ENCODE measurements at places on chromosomes 6 and 20.
A peak's percentile ranks its signal among the peaks of the same experiment; 100 is the strongest.

- DNase-seq: no peak
These were observed 3.6 kb downstream of the GTSF1L start for GRCh38 chr20:43723186-43723585.

- DNase-seq: no peak
These were observed 372.7 kb downstream of the CBLN4 start for GRCh38 chr20:55632592-55632991.

GRCh38 chr6:1063671-1064355 lies 248.1 kb upstream of the FOXQ1 start:
- no peak for DNase-seq

GRCh38 chr6:128327890-128328289 lies 192.5 kb downstream of the PTPRK start:
- DNase-seq: no peak

- no peak for DNase-seq
These were observed 363.5 kb downstream of the BCKDHB start for GRCh38 chr6:80469977-80470376.

GRCh38 chr6:136553166-136553787 lies 3.1 kb upstream of the MAP7 start:
- DNase-seq: no peak

DNA sequence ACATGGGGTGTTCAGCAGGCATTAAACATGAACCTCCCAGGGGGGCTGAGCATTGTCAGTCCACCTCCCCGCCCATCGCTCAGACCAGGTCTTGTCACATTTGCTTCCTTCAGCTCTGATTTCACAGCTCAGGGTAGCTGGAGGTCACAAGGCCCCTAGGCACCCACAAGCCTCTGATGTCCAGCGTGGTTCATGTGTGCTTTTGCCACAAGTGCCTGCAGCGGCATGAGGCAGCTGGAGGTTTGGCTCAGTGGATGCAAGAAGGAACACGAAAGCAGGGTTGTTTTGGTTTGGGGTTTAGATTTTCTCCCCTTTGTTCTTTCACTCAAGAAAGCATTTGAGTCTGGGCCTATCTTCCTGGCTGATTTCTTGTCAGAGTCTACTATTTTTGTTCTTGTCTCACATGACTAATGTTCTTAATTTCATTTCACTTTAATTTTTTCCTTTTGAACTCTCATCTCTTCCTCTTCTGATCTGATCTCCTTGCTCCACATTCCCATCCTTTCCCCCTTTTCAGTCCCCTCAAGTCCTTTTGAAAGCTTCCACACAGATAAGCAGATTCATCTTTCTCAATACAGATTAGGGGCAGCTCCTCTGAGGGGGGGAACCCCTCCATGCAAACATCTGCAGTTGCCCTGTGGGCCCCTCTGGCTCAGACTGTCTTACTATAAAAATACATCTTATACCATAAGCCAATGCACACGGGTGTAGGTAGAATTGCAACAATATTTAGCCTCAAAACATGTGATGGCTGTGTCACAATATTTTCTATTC lies 68.1 kb upstream of the CEP85L start:
- DNase-seq: peak; percentile 25

GRCh38 chr6:8193541-8193940 lies 91.2 kb upstream of the EEF1E1 start:
- DNase-seq: no peak

GRCh38 chr6:123343836-123344235 lies 292.9 kb downstream of the TRDN start:
- no peak for DNase-seq

DNA sequence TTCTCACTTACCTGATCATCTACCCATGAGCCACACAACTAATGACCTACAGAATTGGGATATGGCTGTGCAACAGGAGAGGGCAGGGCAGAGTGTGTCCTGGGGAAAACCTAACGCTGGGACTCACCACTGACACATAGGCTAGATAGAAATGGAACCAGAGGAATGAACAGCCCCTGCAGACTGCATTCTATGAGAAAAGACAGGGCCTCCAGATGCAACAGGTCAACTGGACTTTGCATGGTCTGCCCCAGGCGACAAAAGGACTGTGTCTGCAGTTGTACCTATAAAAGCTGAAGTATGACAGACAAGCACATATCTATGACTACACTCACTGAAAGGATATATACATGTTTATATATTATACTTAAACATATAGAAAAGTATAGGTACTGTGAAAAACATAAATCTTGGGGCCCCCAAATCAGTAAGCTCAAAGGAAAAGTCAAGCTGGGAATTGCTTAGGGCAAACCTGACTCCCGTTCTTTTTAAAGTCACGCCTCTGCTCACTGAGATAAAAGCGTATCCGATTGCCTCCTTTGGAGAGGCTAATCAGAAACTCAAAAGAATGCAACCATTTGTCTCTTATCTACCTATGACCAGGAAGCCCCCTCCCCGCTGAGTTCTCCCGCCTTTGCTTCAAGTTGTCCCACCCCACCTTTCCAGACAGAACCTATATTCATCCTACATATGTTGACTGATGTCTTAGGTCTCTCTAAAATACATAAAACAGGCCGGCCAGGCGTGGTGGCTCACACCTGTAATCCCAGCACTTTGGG lies 68.5 kb downstream of the EPB41L2 start:
- DNase-seq: no peak

DNA sequence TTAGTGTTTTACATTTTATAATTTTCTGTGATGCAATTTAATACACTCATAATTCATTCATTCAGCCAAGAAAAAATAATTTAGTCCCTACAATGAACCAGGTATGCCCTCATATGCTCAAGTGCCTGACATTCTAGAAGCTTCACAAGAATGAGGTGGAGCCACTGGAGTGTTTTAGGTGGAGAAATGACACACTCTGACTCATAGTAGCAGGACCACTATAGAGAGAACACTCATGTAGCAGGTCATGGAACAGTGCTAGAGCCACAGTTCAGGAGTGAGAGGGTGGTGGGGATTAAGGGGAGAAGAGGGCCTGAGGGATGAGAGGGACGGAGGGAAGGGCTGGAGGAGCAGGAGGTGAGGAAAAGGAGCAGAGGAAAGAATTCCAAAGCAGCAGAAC lies 1.4 kb upstream of the HLA-G start:
- DNase-seq: no peak

- no peak for DNase-seq
These were observed 16.8 kb downstream of the USP45 start for GRCh38 chr6:99498421-99498820.

DNA sequence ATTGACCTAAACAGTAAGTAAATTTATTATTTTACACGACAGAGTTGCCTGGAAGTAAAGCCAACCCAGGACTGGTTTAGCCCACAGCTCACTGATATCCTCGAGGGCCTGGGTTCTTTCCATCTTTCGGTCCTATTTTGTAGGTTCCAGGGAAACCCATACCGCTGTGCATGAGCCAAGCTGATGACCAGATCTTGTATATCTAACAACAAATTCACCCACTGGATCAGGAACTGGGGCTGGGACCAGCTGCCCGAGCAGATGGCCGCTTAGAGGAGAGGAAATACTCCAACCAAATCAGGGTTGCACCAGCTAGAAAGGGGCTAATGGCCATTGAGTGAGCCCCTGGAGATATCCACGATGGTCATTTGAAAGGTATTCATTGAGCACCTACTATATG lies 139.2 kb downstream of the BACH2 start:
- no peak for DNase-seq

Measured in stimulated activated CD4-positive, alpha-beta T cell treated with anti-CD3 and anti-CD28 coated beads, Interleukin-4, amount 100 ng/mL, for 4 hours (primary cell).